ENCODE measurements at places on chromosomes 2 and 18.

DNA sequence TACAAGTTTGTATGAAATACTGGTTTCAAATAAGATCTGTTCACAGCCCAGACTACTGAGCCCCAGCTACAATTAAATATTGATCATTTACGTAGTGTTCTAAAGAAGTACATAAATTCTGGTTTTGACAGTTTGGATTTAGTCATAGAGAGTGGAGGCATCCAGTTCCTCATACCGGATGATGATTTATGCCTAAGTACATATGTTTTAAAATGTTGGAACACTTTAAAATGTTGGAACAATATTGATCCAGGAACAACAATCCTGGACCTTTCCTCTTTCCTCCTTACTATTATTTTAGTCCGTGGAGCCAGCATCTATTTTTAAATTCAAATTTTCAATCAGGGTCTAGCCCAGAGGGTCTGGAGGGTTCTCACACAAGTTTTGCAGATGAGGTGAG, 22.8 kb upstream of the TTN start:
- DNase-seq, result no peak

DNA sequence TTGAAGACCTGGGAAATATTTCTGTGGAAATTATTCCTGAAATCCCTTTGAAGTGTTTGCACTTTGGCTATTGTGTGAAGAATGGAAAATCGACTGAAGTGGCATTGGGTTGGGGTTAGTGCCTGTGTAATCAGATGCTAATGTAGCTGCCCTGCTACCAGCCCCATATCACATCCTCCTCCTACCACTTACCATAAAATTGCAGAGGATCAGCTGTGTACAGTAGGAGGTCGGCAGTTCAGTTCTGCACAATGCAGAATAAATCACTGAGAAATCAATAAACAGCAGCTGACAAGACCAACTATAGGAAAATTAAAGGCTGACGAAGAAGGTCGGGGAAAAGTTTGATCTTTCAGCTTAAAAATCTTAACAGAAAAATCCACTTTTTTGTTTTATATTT, 440.9 kb downstream of the PTPRM start:
- no peak for DNase-seq

GRCh38 chr2:188684795-188685194, 289.4 kb upstream of the COL3A1 start:
- DNase-seq, result no peak

DNA sequence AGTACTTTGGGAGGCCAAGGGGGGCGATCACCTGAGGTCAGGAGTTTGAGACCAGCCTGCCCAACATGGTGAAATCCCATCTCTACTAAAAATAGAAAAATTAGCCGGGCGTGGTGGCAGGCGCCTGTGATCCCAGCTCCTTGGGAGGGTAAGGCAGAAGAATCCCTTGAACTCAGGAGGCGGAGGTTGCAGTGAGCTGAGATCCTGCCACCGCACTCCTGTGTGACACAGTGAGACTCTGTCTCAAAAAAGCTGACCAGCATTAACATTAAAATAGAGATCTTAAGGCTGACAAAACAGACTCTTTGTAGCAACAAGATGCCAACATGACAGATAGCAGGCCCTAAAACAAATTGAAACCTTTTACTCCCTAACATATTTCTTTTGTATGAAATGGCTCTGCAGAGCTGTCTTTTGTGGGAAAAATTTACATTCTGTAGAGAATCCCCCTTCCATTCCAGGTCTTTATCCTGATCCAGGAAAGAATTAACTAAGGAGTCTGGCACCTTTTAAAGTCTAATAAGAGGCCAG, 213.9 kb downstream of the RAB3GAP1 start:
- no peak for DNase-seq

- no peak for DNase-seq
These were observed 37.9 kb downstream of the CDH20 start for GRCh38 chr18:61371111-61371510.

GRCh38 chr2:69477627-69478026, 40.4 kb upstream of the NFU1 start:
- no peak for DNase-seq

DNA sequence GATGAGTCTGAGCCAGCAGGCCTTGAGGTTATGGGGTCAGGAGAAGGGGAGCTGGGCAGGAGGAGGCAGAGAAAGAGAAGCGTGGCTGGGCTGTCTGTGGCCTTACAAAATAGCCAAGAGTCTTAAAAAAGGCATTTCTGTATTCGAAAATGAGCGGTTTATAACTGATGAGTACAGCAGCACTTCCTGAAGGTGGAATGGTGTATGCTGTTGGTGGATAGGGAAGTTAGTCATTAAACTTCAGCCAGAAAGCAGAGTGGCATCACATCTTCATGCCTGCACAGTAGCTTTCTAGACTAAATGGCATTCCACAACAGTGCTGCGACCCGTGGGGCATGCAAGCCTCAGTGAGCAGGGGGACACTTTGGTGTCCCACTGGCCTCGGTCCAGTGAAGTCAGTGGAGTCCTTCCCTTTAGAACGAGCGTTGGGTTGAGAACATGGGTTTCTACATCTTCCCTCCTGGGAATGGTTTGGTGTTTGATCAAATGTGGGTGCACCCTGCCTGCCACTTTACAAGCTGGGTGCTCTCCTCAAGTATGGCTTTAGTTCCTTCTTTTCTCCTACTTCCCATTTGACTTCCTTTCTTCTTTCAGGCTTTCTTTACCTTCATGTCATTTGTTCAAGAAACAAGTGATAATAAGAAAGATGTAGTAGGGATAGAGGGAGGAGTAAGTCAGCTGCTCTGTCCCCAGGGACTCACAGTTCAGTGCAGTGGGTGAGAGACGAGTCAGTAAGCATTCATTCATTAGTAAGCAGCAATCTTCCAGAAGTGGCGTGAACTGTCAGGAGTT, 96.3 kb downstream of the ARMC9 start:
- no peak for DNase-seq

GRCh38 chr2:114192362-114192761, 250.1 kb upstream of the DPP10 start:
- DNase-seq, result no peak

DNA sequence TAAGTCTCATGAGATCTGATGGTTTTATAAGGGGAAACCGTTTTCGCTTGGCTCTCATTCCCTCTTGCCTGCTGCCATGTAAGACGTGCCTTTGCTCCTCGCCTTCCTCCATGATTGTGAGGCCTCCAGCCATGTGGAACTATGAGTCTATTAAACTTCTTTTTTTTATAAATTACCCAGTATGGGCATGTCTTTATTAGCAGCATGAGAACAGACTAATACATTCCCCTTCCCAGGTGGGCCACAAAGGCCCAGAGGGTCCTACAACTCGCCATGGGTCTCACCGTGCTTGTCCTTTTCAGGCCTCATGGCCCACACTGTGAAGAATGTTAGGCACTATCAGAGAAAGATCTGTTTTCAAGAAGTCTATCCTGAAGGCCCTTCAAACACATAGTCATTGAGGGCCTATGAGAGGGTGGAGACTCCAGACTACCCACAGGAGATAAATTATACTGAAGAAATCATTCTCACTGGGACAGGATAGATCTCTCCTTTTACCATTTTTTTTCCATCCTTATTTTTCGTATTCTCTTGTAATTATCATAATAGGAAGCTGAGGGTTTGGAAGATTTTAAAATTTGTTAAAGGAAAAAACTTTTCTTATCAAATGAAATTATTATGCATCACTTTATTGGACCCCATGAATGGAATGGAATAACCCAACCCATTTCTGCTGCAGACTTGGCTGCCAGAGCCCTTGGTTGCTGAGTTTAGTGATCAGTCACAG, 91.0 kb upstream of the MSH2 start:
- DNase-seq, result no peak

Data from cortex of kidney (tissue), 1 donor.